GM10248 (cell line): ENCODE measurements at places on chromosomes 2 and 18.
A peak's percentile ranks its signal among the peaks of the same experiment; 100 is the strongest.

DNA sequence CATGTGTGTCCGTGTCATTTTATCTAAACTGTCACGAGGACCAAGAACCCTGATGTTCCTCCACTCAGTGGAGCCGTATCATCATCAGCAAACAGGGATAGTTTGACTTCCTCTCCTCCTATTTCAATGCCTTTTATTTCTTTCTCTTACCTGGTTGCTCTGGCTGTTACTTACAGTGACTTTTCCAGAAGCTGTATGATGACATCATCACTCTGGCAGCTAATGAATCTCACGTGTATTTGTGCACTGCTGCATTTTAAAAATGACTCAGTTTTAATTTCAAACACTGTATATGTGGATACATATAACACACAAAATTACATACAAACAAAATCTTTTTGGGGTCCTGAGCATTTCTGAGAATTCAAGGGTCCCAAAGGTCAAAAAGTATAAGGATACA lies 481.4 kb downstream of the CDH2 start:
- no peak for DNase-seq

DNA sequence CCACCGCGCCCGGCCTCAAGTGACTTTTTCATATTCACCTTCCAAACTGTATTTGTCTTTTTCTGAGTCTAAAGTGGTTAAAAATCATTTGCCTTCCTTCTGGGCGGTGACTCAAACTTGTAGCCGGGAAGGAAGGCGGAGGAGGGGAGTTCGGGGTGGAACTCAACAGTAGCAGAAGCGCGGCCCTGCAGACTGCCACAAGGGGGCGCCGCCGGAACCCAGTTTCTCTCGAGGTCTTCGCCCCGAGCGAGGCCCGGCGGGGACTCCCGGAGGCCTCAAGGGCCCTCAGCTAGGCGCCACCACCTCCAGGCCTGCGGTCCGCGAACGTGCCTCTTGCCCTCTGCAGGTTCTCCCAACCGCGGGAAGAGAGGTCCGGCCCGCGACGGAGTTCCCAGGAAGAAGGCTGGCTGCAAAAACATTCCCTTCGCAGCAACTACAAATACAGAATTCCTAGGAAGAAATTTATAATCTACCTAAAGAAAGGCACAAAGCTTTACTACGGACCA lies 16.8 kb upstream of the ITM2C start:
- DNase-seq = peak; percentile 92

DNA sequence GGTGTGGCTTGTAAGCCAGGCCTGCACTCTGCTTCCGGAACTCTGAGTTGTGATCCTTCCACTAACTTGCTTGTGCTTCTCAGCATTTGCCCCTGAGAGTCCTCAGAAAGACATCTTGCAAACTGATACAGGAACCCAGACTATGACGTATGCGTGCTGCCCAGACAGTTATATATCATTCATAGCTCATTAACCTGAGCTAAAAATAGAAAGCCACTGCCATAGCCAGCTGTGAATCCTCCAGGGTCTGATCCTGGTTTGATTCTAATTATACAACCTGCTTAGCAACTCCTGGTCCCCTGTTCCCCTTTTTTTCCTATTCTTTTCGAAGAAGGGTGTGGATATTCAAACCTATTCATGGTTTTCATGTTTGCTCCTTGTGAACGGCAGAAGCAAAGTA lies 63.7 kb downstream of the MARCHF4 start:
- no peak for DNase-seq

GRCh38 chr2:20638646-20639430 lies 12.1 kb downstream of the HS1BP3 start:
- DNase-seq = no peak

DNA sequence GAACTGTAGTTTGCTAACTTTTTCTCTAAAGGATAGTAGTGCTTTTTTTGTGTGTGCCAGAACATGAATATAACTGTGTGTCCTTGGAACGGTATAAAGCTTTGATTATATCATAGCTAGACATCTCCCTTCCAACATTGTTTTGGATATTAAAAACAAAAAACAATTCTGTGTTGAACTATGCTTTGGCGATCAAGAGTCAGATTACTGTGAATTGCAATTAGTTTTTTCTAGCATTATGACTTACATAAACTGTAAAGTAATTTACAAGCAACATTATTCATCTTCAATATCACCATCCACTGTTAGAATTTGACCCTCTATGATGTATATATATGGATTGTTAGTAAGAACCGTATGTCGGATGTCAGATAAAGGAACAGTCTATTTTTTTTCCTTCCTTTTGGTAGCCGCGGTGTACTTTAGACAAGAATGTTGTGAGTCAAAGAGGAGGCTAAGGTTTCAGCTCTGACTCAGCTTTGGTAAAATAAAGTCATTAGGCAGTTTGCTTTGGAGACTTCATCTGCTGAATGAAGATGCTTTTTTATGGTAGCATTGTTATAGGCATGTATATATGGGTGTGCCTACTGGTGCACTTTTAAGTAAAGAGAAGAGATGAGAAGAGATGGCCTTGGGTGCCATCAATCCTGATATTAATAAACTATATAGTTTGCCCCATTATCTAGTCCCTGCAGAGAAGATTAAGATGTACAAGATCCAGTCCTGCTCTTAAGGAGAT lies 76.4 kb downstream of the LTBP1 start:
- DNase-seq = no peak

- no peak for DNase-seq
Observed at GRCh38 chr2:101466426-101466825, 8.5 kb downstream of the RFX8 start.

DNA sequence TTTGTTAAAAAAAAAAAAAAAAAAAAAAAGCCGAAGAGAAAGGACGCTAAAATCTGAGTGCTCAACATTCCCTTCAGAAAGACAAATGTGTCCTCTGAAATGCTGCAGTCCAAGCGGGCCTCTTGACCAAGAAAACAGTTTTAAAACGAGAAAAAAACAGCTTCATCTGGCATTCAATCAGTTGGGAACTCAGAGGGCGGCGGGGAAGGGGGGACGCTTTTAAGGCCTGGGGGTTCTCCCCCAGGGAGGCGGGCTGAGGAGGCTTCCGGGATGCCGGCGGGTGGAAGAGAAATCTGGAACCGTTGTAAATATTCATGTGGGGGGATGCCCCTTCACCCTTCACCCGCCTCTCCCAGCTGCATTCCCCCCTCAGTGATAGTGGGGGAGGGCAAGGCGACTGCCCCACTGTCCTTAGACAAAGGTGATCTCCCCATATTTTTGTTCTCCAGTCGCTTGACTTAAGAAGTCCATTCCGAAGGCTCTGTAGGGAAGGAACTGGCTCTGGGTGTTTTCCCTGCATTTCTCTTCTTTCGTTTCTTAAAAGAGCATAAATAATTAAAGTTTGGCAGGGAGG lies 3.3 kb upstream of the HOXD11 start:
- no peak for DNase-seq

- DNase-seq = peak; percentile 1
Observed at GRCh38 chr2:45978302-45978859, 318.8 kb upstream of the EPAS1 start.

GRCh38 chr2:88429929-88430328 lies 22.6 kb downstream of the FOXI3 start:
- DNase-seq = no peak

DNA sequence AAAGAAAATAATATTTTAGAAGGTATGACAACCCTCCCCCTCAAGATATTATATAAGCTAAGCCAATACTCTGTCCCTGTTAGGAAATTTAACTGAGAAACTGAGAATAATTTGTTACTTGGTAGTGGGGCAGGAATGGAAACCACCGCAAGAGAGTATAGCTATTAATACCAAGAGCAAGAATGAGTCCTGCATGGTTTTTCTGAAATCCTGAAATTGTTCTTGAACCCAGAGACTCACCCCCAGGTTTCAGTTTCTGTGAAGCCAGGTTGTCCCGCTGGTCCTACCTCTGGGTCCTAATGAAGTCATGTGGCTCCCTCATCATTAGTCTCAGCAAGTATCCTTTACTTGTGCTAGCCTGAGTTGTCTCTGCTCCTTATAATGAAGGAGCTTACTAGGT lies 671.0 kb upstream of the ACVR2A start:
- DNase-seq = no peak

GRCh38 chr2:131004446-131005209 lies 88.6 kb downstream of the FAM168B start:
- DNase-seq = no peak

DNA sequence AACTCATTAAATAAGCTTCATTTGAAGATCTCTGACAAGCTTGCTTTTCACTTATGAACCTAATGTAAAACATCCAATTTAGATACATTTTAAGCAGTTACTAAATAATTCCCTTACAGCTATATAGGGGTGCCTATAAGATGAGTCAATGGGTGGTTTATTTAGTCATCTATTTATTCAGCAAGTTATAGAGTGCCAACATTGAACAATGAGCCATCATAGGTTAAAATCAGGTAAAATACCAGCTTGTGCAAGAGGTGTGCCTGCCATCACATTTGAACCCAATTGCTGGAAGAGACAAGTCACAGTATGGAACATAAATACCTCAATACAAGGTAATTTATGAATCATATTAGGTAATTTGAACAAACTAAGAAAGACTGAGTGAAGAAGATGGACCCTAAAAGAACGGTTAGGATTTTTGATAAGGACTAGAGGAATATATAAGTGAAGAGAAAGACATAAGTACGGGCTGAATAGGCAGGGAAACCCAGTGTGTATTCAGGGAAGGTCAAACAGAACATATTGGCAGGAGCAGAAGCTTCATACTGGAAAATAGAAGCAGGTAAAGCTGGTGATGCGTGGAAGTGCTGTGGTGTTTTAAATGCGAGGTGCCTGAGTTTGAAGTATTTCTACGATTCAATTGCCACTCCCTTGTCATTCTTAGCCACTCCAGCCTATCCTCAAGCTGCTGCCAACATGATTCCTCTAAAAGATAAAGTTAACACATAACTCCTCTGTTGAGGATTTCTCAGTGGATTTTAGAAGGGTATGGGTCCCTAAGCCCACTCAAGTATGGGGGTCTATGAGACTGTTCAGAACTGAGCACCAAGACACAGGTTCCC lies 18.9 kb upstream of the STAT4 start:
- no peak for DNase-seq

DNA sequence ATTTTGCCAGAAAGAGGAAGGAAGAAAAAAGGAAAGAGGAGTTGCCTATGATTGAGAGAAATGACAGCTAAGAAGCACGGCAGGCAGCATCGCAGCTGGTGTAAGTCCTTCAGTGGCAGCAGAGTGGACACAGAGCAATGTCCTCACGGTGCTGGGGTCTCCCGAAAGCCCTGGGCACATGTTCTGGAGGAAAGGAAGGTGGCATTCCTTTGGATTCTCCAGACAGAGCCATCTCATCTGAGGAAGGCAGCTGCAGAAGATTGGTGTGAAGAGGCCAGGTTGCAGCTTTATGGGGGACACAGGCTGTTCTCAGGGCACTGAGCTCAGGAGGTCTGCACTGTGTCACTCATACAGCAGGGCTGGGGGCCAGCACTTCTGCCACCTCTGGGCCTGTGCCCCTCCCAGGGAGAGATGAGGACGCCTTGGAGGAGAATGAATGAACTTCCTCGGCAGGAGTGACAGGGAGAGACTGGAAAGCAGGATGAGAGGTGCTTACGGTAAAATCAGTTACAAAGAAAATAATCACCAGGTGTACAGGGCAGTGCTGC lies 252.0 kb upstream of the MYT1L start:
- DNase-seq = no peak

DNA sequence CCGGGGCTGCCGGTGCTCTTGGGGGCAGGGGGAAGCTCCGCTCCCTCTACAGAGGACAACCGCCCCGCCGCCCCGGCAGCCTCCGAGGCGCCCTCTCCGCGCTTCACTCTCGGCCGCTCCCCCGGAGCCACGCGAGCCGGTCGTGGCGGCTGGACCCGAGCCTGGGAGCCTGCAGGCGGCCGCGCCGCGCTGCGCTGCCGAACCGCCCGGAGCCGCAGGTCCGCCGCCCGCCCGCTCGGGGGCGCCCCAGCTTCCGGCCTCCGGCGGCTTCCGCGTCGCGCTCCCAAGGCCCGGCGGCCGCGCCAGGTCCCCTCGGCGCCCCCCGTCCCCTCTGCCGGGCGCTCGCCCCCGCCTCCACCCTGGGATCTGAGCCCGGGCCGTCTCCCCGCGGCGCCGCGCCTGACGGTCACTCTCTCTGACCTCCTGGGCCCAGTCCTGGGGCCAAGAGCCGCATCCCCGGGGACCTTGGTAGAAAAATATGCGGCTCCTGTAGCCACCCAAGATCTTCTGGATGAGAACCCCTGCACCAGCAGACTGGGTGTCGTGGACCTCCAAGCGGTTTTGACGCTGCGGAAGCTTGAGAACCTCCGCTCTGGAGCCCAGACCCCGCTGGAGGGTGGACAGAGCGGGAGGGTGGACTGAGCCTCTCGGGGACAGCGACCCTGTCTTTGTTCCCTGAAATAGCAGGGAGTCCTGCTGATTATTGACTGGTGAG lies 44.3 kb downstream of the SERTAD2 start:
- peak; percentile 91 for DNase-seq

GRCh38 chr2:206324869-206325268 lies 50.4 kb downstream of the ZDBF2 start:
- DNase-seq = no peak

GRCh38 chr2:201638326-201638725 lies 5.0 kb downstream of the TMEM237 start:
- no peak for DNase-seq

GRCh38 chr2:45261746-45262145 lies 252.5 kb upstream of the SIX2 start:
- DNase-seq = no peak

DNA sequence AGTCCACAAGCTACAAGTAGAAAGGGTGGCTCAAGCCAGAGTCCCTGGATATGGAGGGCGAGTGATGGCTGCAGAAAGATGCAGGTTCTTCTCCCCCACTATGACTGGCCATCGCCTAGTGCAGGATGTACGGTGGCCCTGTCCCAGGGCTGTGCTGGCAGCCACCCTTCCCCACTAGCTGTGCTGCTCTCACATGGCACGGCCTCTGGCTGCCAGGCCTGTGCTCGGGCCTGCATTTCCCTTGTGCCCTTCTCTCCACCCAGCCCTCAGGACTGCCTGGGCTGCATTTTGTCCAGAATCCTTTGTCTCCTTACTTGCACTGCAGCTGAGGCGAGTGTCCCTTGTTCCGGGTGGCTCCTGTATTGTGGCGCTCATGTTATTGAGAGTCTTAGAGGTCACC lies 1.6 kb upstream of the RAMP1 start:
- DNase-seq = no peak

DNA sequence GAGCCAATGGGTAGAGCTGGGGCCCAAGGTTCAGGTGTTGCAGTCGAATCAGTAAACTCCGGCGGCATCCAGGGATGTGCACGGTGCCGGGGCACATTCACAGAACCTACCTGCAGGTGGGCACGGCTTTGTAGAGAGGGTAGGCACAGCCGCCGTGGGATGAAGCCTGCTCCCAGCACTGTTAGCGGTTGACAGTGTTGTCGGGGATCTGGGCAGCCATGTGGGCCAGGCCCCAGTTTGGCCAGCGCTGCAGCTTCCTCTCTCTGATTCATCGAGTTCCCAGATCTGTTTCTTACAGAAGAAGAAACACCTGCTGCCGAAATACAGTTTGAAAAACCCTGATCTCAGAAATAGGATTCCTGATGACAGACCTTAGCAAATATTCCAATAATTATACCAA lies 274.8 kb downstream of the AGAP1 start:
- DNase-seq = no peak

- DNase-seq = no peak
Observed at GRCh38 chr2:74225698-74226459, 27.5 kb downstream of the MTHFD2 start.

- DNase-seq = no peak
Observed at GRCh38 chr2:47004905-47005495, 89.4 kb upstream of the MCFD2 start.

GRCh38 chr2:219820767-219821166 lies 193.3 kb downstream of the SLC4A3 start:
- DNase-seq = no peak
